ENCODE measurements at places on chromosomes 11 and 22.

GRCh38 chr11:64893194-64894069, 15.0 kb upstream of the EHD1 start:
- DNase-seq = no peak

DNA sequence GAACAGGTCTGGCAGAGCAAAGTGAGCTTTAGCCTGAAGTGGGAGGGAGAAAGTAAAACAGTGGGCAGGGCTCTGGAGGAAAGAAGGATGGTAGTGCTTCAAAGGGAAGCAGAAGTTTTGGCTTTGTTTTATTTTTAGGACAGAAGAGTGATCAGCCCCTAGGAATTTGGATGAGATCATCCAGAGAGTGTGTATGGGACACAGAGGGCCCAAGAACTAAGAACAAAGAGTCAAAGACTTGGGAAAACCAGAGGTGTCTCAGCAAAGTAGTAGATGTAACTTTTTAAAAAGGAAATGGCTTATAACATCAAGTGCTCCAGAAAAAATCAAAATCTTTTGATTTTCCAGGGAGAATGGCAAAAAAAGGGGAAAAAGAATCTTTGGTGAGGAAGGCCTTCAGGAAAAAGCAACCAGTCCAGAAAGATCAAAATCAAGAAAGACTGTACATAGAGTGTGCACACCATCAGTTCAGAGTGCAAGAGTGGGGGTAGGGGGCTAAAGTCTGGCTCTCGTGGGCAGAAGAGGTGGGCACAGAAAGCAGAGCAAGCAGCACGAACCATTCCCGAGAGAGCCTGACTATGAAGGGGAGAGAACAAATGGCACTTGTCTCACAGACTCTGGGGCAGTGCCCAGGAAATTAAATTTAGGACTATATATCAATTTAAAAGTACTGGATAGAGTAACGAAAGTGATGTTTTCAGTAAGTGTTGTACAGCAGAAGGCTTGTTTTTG, 30.0 kb downstream of the MAPK1 start:
- DNase-seq = no peak

DNA sequence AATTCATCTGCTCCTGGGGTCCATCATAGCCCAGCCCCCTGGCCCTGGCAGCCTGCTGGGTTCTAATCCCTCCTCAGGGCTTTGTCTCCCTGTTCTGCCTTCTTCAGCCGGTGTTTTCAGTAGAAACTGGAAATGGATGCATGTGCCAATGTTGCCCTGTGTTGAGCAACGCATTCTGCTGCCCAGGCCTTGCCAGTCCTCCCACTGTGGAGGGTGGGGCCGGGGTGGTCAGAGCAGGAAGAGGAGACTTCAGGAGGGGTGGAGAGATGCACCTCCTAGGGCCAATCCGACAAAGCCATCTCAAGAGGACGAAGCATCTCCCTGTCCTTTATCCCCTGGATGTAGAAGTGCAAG, 27.6 kb upstream of the ZBTB16 start:
- no peak for DNase-seq

- DNase-seq = no peak
Measured at GRCh38 chr11:70536051-70536877, 137.9 kb downstream of the CTTN start.

- no peak for DNase-seq
Measured at GRCh38 chr11:122181893-122182292, 65.9 kb upstream of the BLID start.

DNA sequence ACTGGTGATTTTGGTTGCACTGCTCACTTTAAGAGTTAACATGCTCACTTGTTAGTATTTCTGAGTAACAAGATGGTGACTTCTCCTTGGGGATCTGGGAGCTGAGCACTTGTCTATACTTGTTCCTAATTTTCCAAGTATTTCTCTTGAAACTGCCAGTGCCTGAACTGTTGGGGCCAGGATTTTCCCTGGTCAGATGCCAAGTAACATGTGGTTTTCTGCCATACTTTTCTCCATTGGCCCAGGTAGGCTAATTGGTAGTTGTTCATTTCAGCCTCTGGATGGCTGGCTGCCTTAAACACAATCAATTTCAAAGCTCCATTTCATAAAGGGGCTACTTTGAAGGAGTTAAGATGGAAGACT, 35.0 kb downstream of the RNF141 start:
- DNase-seq = no peak

GRCh38 chr11:77865805-77866204, 44.9 kb downstream of the AAMDC start:
- DNase-seq = no peak

DNA sequence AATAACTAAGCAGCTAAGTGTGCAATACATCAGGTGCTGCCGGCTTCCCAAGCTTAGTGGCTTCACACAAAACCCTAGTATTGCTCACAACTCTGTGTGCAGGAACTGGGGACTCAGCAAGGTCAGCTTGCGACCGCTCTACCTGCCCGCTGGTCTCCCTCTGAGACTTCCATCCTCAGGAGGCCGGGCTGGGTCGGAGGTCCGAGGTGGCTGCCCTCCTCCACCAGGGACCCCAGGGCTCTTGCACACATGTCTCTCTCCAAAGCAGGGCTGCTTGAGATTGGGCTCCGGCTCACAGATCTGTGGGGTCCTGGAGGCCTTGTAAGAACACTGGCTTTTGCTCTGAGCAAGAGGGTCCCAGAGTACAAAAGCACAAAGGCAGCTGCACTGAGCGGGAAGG, 25.4 kb upstream of the FGF19 start:
- no peak for DNase-seq
